ENCODE measurements at places on chromosomes 5 and 9.

- no peak for DNase-seq
Measured at GRCh38 chr9:73265876-73266275, 114.2 kb downstream of the ANXA1 start.

GRCh38 chr9:19470567-19470966, 61.8 kb downstream of the ACER2 start:
- no peak for DNase-seq

DNA sequence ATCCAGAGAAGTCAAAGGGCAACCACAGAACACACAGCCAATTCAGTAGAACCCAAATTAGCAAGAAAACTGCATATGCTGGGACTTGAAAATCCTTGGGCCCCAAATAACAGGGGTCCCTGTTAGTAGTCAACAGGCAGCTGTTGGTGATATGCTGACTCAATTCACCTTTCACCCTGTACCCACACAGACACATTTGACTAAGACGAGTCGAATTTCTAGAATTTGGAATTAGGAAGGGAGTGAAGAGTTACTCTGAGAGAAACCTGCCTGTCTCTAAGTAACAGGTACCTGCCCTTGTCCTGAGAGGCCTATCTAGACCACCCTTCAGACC, 821 bp upstream of the VCP start:
- no peak for DNase-seq

- no peak for DNase-seq
Measured at GRCh38 chr9:111736714-111737113, 58.0 kb downstream of the SHOC1 start.

GRCh38 chr5:74725331-74725730, 40.3 kb downstream of the HEXB start:
- no peak for DNase-seq

DNA sequence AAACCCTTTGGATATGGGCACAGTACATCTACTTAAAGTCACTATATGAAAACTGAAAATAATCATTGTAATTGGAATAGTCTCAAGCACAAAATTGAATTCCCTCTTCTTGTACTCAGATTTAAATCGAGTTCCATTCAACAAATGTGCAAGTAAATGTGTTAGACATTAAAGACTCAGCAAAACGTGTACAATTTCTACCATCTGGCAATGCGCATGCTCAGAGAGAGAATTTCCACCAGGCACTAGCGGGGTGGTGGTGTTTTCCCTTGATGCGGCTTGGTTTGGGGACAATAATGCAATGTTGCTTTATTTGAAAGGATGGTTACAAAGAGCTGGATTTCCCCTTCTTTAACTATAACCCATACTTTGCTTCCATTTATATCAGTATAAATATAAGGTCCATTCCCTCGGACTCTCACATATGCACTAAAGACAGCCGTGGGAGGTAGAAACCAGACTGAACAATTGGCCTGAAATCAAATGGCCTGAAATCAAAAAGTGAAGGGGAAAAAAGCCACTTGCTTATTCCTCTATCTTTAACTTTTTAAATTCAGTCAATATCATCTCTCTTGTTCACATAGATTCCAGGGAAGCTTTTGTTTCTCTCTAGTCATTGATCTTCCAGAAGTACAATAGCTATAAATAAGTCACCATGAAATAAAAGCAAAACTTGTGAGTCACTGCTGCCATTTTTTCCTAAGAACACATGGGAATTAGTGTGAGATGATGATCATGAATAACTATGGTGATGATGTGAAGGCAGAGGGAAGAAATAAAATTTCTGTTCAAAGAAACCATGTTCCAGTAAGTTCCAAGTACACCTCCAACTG, 59.2 kb downstream of the ADAMTS12 start:
- DNase-seq, result no peak

GRCh38 chr5:73114044-73114688, 6.2 kb upstream of the TMEM171 start:
- no peak for DNase-seq

- DNase-seq, result peak; percentile 27
Measured at GRCh38 chr5:65163698-65164097, 318.0 kb downstream of the ADAMTS6 start.

DNA sequence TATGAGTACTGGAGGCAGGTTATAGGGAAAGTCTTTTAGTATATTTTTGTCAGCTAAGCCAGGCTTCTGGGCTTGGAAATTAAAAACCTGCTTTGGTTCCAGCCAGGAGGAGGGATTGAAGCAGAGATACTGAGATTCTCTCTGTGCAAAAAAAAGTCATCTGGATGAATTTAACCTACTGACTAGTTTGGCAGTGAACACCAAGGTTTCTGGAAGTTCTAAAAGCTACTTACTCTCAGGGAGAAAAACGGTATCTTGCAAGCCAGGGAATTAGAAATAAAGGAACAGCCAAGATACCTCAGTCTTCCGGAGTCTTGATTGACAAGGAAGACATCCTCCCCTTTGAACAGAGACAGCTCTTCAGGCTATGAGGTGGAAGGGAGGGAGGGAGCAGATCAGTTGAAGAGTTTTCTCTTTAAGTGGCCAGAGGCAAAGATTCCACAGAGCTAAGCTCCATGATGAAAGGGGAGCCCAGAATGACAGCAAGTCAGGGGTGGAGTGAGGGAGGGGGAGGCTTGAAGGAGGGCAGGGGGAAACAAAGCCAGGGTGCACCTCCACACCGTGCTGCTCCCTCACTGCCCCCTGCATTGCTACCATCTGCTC, 8.3 kb upstream of the ZBTB34 start:
- DNase-seq, result no peak

DNA sequence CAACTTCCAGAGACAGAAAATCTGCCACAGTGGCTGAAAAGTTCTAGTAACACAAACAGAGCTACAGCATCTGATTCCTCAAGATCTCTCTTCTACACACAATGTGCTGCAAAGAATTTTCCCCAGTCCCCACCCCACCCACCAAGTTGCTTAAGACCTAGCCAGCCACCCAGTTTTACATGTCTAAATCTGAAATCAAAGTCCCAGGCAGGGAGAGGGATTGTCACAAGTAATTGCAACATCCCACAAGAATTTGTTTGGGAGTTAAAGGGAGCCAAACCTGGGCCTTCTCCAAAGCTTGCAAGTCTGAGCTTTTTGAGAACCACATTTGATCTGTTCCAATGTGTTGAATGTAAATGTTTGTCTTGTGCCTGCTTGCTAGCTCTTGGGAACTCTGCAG, 15.5 kb downstream of the IGIP start:
- no peak for DNase-seq

DNA sequence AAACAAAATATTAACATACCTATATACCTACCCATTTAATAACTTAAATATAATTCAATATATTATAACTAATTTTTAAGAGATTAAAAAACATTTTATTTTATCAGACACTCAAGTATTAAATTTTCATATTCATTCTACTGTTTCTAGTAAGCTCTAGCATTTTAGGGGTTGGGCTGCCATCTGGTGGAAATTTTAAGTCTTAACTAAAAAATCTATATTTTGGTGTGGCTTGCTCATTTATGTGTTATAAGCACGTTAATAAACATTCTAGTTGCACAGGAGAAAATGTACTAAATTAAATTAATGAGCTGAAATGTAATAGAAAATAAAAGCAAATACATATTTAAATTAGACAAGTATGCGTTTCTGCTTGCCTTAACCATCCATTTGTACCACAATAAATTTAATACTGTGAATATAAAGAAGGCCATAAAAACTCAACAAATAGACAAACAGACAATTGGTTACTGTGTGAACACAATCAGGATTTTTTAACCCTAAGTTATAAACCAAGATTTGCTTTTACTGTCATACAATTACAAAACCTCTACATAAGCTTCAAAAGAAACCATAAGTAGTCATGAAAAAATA, 1728.3 kb upstream of the CDH9 start:
- peak; percentile 2 for DNase-seq

GRCh38 chr9:13948037-13948436, 365.9 kb downstream of the NFIB start:
- no peak for DNase-seq

DNA sequence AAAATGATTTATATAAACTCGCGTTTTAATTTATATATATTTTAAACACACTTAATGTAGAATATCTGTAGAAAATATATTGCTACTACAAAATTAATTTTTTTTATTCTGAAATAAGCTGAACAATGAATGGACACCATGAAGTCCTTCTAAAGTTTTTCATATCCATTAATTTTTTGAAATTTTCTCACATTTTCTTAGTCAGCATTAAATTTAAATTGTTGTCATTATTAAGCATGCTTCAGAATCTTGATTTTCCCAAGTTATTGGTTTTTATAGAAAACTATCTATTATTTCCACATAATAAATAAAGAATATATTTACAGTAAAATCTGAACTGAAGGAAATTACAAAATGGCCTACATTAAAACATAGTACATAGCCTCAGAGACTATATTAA, 1314.9 kb upstream of the CDH6 start:
- no peak for DNase-seq

- DNase-seq, result no peak
Measured at GRCh38 chr5:67643536-67643935, 446.9 kb upstream of the CD180 start.

DNA sequence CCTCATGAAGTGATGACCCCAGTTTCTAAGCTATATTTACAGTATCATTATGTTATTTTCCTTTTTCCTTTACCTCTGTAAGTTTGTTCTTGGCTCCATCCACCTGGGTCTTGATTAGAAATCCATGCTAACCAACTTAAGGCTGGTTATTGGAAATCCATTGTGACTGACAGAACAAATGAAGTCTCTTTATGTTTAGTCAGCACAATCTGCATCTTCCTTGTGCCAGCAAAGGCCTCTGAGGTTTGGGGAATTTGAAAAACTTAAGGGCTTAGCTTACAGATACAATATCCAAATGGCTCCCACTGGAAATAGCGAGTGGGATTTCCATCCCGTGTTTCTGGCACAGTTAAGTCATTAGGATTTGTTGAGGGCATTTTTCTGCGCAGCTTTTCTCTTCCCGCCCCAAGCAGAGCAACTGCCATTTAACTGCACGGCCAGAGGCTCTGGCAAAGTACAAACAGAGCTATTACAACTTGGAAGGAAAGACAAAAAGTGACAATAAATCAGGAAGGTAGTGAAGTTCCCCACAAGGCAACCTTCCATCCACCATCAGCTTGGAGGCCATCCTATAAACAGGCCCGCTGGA, 64.2 kb downstream of the DCP2 start:
- no peak for DNase-seq

GRCh38 chr5:132032196-132032595, 20.7 kb upstream of the ACSL6 start:
- no peak for DNase-seq

DNA sequence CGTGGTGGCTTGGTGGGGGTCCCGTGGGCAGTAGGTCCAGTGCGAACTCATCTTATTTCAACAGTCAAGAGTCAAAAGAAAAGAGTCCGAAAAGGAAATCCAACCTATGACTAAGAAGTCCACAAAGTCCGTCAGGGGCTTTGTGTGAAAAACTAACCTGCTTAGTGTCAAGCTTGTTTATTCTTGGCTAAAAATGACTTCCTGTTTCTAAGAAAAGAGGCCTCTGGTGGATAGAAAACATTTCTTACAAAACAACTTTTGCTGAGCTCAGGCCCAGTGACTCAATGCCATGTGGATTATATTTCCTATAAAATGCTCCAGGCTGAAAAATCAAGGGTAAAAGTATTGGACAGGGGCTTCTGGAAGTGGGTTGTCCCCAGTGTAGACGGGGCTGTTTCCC, 105.9 kb downstream of the GADD45G start:
- no peak for DNase-seq

DNA sequence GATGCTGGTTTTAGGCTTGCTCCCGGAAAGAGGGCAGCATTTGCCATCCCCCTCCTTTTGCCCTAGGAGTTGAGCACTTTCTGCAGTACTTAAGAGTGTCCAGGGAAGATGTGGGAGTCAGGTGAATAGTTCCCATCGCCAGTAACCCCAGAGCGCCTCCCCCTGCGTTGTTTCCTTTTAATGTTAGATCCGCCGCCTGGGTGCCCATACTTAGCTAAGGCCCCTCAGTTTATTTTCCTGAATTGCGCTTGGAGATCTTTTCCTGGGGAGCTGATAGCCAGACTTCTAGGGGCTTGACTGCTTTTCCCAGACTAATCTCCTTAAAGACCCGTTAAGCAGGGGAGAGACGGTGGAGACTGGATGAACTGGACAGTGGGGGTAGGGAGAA, 377 bp upstream of the PCDHAC2 start:
- peak; percentile 65 for DNase-seq

DNA sequence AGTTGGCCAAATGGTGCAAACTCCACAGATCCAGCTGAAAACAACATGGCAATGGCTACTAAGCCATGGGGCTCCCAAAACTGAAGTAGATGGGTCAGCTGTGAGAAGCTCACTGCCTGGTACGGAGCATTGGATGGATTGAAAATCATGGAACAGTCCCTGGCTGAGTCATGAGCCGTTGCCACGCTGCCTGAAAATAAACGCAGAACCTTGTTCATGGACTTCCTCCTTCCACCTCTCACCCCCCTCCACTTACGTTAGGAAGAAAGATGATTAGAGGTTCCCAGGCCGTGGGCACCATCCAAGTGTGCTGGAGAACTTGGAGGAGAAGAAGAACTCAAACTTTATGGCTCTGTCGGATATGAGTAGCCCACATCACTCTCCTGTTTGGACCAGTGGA, 6.8 kb upstream of the DIPK1B start:
- no peak for DNase-seq

DNA sequence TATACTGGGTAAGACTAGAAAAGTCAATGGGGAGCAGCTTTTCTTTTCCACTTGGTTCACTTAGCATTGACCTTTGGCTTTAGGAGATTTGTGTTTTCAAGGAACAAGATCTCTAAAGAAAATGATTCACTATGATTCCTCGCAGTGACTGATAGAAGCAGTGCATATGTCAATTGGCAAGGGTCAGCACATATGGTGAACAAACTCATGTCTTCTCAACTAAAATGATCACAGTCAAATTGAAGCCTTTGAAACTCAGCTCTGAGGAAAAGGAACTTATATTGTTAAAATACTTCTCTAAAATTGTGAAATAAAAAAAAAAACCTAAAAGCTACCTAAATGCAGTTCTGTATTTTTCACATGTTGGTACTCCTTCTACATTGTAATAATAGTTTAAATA, 43.2 kb upstream of the IL7R start:
- DNase-seq, result no peak

GRCh38 chr5:36712706-36713105, 106.3 kb downstream of the SLC1A3 start:
- no peak for DNase-seq

DNA sequence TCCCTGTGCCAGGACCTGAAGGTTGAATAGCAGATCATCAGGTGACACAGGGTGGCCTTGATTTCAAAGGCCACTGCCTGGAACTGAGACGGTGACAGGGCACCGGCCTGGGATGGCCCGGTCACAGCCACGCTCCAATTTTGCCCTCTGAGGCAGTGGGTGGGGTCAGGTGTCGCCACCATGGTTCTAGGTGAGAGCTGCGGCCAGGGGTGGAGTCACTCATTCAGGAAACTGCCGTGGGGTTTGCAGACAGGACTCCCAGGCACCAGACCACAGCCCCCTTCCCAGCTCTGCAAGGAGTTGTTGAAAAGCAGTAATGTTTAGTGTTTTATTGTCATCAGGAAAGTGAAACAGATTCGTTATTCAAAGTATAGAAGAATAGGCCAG, 17.3 kb upstream of the RNU6ATAC start:
- DNase-seq, result no peak

- DNase-seq, result no peak
Measured at GRCh38 chr5:72109625-72110024, 2.4 kb downstream of the MAP1B start.

- no peak for DNase-seq
Measured at GRCh38 chr9:133855802-133856521, 117.8 kb upstream of the SARDH start.

Data from SW 1271 (cell line).